ENCODE measurements at places on chromosomes 16 and 17.

GRCh38 chr17:10768750-10769251, 35.1 kb downstream of the TMEM238L start:
- no peak for DNase-seq

GRCh38 chr16:50473356-50473945, 74.7 kb upstream of the NKD1 start:
- no peak for DNase-seq

DNA sequence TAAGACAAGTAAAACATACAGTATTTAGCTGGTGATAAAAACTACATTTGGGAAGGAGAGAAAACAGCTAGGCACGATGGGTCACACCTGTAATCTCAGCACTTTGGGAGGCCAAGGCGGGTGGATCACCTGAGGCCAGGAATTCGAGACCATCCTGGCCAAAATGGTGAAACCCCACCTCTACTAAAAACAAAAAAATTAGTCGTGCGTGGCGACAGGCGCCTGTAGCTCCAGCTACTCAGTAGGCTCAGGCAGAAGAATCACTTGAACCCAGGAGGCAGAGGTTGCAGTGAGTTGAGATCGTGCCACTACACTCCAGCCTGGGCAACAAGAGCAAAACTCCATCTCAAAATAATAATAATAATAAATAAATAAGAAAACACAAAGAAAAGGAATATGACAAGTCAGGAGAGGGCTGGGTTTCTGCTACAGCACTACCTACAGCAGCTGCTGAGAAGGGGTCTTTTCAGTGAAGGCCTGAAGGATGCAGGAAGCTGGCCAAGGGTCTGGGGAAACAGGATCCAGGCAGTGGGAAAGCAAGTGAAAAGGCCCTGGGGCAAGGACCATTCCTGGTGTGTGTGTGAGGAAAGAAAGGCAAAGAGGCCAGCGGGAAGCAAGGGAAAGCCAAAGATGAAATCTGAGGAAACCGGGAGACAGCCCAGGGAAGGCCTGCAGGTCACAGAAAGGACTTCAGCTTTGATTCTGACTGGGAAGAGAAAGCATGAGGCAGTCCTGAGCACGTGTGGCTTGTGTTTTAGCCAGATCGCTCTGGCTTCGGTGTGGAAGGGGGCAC, 10.6 kb downstream of the MBTPS1 start:
- DNase-seq: no peak

DNA sequence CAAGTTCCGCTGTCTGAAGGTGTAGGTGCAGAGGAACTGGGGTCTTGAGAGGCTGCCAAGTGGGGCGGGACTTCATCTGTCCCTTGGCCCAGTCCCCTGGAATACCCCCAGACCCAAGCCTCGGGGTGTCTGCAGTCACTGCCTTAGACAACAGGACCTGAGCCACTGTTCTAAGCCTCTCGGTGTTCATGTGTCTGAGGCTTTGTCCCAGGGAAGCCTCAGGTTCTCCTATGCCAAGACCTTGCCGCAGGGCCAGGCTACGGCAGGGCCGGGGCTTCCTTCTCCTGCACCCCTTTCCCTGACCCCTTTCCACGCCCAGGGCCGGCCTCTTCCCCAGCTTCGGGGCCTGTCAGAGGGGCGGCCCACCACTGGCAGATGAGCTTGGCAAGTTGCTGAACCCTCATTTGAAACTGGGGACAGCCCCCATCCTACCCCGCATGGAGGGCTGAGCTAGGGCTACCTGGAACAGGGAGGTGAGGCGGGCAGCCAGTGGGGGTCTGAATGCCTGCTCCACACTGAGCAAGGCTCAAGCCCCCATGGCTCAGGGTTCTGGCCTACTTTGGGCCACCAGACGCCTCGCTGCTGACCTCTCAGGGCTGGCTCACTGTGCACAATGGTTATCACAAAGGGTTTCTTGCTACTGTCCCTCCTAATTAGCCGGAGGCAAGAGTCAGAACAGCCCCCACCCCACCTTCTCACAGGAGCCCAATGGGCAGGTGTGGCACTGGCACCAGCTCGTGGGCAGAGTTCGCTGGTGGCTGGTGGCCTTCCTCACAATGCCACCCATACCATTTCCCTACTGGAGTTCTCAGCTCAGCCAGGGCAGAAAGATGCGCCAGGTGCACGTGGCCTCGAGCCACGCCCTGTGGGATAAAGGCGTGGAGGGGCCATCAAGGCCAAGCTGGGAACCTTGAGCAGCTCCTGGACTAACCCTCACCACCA, 7.1 kb downstream of the LITAFD start:
- DNase-seq: no peak

GRCh38 chr17:68172461-68172954, 75.3 kb upstream of the AMZ2 start:
- DNase-seq: peak; percentile 55

DNA sequence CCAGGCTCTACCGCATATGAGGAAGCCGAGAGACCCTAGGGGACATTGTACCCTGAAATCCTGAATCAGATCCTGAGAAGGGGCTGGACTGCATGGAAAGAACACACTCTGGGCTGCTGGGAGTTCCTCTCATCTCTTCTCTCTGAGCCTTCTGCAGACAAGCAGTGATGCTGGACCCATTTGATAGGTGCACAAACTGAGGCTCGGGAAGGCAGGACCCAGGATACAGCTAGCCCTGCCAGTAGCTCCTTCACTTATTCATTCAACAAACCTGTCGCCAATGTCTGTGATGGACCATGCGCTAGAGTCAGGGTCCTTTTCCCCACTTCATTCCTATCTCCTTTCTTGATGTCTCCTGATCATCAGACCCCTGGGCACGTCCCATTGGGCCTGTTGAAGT, 1.9 kb downstream of the SBK1 start:
- no peak for DNase-seq

DNA sequence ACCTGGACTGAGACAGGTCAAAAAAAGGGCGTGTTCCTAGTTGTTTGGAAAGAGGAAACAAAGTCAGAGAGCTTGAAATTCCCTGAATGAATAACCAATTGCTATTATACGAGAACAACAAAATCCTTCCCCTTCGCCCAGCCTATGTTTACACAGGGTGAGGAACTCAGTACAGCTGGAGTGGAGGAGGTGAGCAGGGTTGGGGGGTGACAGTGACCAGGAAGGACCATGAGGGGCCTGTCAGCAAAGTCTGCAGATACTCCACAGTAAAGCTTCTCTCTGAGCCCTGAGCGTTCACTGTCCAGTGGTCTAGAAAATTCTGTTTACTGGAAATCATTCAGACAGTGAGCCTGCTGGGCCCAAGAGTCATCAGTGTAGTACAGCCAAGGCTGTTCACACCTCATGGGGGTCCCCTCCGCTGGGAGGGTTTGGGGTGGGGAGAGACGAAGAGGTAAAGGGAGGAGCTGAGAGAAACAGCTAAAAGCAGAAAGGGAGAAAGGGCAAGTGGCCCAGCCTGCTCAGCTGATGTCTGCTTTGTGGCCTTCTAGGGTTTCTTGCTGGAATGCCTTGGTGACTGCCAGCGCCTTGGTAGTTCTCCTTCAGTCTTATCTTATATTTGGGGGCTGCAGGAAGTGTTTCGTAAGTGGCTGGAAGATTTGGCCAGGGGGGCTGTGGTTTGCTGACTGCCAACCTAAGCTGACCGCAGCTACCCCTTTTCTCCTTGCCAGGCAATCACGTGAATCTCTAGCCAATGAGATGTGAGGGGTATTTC, 5.7 kb downstream of the DUSP3 start:
- no peak for DNase-seq

DNA sequence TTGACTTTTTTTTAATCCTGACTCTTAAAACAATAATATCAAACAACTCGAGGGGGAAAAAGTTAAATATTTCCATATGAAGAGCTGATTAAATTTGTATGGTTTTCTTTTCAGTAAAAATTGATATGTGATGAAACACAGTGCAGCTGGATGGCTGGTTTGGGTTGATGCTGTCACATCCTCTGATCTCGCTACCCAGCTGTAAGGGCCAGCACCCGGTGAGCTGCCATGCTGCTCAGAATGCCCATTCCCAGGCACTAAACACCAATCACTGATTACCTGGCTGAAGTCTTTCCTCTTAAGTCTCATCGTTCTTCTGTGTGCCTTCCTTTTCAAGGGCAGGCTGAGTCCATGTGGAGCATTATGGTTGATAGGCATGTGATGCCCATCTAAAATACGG, 234.3 kb downstream of the IRX3 start:
- DNase-seq: no peak

DNA sequence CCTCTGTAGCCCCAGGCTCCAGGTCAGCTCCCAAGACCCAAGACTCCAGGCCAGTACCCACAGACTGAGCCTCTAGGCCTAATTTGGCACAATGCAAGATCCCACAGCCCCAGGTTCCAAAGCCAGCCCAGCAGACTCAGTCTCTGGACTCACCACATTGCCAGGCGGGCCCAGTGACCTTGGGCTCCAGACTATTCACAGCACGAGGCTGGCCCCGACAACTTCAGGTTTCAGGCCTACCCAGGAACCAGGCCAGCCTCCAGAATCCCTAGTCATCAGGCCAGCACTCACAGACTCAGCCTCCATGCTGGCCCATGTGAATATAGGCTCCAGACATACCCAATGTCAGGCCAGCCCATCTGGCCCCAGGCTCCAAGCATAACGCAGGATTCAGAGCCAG, 103.8 kb downstream of the CEP112 start:
- DNase-seq: no peak

DNA sequence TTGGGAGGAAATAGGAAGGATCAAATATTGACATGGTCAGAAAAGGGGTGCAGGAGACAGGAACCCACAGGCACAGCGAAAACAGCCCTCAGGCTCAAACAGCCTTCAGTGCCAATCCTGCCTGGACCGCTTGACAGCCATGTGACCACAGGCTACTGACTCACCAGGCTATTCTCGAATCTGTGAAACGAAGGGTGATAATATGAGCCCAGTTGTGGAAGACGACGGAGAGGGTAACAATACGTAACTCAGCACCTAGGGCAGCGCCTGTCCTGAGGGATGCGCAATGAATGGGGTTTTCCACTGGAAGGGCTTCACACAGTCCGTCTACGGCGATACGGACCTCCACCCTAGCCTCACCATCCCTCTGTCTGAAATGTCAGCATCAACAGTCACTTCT, 117.3 kb upstream of the RCVRN start:
- no peak for DNase-seq

GRCh38 chr17:43832168-43832975, 574 bp downstream of the MPP3 start:
- DNase-seq: no peak

DNA sequence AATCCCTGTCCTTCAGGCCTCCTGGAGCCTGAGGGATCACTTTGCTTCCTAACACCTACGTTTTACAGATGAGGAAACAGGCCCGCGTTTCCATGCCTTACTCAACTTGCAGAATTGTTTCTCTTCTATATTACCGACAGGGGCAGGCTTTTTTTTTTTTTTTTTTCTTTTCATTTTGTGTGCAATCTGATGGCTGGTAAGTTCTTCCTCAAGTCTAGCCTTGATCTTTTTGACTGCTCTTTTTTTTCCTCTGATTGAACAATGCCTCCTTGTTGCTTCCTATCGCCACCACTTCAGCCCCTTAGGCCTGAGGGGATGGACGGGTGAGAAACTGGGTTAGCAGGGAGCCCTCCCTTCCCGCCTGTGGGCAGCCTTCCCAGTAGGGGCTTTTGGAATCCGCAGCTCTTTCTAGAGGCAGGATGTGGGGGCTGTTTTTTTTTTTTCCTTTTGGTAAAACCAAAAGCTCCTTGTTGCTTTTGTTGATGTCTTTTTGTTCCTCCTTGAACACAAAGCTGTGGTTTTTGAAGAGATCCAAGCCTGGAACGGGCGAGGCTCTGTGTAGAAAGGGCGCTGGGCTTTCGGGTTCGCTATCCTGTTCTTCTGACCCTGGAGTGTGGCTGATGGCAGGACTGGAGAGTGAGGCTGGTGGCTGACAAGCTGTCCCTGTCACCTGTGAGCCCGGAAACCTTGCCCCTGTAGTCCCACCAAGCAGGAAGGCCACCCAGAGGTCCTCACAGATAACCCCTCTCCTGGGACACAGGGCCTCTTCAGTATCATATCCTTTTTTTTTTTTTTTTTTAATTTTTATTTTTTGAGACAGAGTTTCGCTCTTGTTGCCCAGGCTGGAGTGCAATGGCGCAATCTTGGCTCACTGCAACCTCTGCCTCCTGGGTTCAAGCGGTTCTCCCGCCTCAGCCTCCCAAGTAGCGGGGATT, 14.0 kb downstream of the LASP1 start:
- DNase-seq: no peak

- no peak for DNase-seq
These were observed 56.9 kb upstream of the ALDH3A1 start for GRCh38 chr17:19805006-19805405.

GRCh38 chr16:2296661-2297505, 29.0 kb upstream of the RNPS1 start:
- DNase-seq: no peak

- no peak for DNase-seq
These were observed 7.8 kb downstream of the PLXDC1 start for GRCh38 chr17:39143552-39144093.

DNA sequence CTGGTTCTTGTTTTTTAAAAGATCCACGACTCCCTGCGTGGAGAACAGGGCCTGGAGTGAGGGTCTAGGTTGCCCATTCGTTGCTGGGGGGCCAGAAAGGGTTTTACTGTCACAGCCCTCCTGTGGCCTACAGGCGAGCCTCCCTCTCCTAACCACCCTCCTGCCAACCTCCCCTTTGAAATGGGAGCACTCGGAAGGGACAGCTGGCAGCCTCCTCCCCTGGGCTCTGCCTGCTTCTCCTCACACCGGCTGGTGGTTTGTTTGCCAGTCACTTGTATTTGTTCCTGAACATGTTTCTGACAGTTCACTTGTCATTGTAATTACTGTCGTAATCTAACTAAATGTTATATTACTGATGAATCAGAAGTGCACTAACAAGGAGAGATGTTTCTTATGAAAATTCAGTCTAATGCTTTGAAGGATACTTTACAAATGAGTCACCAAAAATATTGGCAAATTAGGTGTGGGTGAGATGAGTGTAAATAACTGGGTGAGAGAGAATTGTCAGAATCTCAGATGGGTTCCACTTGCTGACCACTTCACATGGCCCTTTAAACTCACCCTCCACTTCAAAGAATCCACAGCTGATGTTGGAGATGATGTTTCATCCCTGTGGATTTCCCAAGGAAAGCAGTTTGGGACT, 2.7 kb upstream of the SPPL2C start:
- no peak for DNase-seq

GRCh38 chr16:28166394-28167208, 45.2 kb downstream of the XPO6 start:
- no peak for DNase-seq

DNA sequence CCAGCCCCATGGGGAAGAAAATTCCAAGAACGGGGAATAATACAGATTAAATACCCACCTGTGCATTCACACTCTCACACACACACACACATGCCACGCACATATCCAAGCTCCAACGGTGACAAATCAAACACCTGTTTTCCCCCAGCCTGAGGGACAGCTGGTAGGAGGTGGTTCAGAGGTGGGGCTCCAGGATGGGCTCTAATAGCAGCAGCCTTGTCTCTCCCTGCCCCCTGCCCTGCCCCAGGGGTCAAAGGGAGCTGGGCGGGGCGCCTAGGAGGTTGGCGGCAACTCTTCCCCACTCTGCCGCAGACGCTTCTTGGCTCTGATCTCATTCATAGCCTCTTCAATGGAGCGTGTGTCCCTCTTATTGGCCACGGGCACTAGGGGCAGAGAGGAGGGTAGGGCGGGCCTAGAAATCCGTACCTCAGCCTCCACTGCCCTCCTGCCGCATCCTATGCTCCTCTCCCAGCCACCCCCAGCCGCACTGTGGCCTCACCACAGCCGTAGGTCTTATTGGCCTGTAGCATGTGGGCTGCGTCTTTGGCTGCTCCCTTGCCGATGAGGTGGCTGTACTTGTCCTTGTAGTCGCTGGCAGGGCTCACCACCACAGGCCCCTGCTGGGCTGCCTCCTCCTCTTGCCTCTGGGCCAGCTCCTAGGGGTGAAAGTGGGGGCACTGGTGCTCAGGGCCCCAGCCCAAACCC, 8.2 kb downstream of the SPAG7 start:
- DNase-seq: no peak

All from stimulated activated CD8-positive, alpha-beta memory T cell treated with anti-CD3 and anti-CD28 coated beads, Interleukin-4, amount 100 ng/mL, for 1 hour (primary cell).